ENCODE measurements at places on chromosomes 1 and 21.

DNA sequence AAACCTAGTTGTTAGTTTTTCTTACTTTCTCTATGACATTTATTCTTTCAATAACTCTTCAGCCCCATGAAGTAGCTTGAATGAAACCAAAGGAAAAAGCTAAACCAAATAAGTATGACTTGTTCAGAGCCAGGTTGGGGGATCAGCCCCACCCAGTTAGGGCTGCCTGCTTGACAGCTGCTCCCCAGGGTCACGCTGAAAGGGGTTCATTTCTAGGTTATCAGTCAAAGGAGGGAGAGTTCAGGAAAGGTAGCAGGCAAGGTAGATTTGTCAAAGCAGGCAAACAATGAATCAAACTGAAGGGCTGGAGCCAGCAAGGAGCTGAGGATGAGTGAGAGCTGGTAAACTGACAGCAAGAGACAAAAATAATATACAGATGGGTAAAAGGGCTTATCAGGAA lies 3.1 kb upstream of the S100A11 start:
- no peak for DNase-seq

DNA sequence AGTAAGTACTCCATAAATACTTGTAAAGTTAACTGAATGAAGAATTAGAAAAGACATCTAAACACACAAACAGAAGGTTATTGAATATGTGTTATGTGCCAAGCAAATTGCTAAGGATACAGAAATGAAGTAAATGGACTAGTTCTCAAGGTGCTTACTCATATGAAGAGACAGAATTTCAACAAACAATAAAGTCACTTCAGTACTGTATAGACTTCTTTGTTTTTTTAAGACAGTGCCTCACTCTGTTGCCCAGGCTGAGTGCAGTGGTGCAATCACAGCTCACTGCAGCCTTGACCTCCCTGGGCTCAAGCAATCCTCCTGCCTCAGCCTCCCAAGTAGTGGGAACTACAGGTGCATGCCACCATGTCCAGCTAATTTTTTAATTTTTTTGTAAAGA lies 57.3 kb downstream of the SERBP1 start:
- DNase-seq = no peak

DNA sequence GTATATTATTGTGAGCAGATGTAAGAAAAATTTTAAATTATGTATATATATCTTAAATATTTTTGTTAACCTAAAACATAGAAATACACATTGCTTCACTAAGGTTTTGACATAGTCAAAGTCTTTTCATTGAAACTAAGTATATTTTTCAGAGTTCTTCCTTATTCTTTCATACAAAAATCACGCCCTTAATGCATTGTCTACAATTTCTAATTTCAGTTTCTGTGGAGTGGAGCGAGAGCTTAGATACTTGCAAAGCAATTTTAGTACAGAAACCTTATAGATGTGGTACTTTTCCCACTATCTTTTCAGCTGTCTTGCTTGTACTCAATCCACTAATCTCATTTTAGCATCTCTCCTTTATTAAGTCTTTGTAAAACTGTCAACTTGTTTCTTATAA lies 63.2 kb downstream of the CD58 start:
- no peak for DNase-seq

- DNase-seq = no peak
These were observed 82.2 kb downstream of the RIPK4 start for GRCh38 chr21:41684381-41685245.

GRCh38 chr1:2468540-2468939 lies 7.5 kb upstream of the PLCH2 start:
- no peak for DNase-seq

DNA sequence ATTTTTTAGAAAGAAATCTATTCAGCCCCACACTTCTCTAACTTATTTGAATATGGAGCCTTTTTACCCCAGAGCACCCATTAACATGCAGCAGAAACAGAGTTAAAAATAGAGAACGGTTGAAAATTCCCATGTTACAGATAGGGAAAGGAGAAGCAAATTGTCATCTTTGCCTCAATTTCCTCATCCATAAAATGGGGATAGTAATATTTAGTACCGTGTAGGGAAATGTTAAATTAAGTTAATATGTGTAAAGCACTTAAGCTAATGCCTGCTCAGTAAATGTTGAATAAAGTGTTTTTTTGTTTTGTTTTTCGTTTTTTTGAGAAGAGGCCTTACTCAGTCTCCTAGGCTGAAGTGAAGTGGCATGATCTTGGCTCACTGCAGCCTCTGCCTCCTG lies 50.3 kb downstream of the NAV1 start:
- no peak for DNase-seq

GRCh38 chr1:115215703-115216521 lies 122.1 kb downstream of the NGF start:
- DNase-seq = no peak

DNA sequence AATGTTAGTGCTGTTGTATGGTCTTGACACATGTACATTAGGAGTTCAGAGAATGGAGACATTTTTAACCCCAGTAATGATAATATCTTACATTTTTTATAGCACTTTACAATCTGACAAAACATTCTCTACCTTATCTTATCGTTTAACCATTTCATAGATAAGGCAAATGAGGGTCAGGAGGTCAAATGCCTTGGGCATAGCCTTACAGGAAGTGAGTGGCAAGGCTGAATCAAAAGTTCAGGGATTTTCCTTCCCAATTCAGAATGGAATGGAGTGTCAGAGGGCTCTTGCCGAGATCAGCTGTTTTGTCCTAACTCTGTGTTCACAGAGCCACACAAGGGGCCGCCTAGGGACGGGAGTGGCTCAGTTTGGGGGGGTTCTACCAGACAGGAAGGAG lies 57.6 kb upstream of the AK4 start:
- no peak for DNase-seq

DNA sequence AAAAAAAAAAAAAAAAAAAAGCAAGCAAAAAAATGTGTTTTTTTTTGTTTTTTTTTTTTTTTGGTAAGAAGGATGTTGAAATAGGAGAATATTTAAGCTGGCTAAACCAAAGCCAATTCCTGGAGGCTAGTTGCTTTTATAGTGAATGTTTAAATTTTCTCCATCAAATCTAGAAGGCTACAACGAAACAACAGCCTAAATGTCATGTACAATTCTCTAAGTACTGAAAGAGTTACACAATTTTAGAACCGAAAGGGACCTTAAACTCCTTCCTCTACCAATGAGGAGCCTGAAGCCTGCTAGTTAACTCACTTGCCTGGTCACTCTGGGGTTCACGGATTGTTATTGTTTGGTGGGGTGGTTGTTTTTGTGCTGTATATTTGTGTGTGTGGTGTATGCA lies 3.5 kb downstream of the WLS start:
- no peak for DNase-seq

- no peak for DNase-seq
These were observed 45.7 kb downstream of the ABCD3 start for GRCh38 chr1:94463765-94464330.

DNA sequence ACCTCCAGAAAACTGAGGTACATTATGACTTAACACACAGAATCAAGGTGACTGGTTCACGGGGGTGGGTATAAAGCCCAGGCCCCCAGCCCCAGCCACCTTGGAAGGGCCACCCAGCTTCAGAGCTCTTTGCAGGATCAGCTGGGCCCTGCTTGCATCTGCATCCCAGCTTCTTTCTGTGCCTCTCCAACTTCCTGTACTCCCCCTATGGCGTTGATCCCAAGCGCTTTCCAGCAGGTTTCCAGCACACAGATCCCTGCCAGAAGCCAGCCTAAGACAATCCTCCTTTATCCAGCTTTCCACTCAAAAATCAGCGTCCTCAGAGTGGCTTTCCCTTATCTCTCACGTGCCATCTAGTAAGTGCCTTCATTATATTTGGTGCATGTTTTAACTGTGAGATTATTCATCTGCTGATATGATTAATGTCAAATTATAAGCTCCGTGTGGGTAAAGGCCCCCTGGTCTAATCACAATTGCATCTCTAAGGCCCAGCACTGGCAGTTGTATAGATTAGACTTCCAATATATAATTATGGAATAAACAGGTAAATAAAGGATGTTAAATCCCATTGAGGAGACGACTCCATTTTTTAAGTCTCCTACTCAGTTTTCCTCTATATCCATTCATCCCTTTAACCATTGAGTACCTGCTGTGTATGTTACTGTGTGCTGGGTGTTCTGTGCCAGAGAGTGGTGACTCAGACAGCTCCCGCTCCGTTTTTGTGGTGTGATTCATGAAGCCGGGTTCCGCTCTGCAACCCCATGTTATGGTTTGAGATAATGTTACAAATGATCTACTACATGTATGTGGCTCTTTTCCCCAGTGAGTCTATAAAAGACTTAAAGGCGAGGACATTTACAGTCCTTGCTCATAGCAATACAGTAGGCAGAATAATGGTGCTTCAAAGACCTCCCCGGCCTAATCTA lies 387.6 kb downstream of the PCP4 start:
- DNase-seq = no peak

- DNase-seq = no peak
These were observed 10.4 kb upstream of the WNT3A start for GRCh38 chr1:227996187-227996950.

DNA sequence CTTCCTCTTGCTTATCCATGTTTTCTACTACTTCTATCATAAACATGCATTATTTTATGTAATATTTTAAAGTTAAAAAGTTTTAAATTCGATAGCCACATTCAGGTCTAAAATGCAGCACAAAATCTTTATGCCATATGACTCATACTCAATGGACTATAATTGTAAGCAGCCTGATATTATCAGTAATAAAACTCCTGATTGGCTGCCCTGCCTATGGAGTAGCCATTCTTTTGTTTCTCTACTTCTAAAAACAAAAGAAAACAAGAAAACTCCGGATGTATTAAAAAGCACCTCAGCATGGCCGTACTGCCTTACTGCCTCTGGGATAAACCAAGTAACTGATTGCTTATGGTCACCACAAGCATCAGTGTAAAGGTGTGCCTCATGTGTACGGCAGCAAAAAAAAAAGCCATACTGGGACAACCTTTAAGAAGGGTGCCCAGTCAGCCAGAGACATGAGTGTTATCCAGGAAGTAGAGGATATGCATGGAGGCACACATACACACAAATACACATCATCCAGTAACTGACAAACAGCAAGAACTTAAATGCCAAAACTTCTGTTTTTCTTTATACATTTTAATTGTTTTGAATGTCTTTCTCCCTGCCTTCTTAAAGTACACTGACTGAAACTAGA lies 9.2 kb downstream of the SLC35D1 start:
- no peak for DNase-seq

DNA sequence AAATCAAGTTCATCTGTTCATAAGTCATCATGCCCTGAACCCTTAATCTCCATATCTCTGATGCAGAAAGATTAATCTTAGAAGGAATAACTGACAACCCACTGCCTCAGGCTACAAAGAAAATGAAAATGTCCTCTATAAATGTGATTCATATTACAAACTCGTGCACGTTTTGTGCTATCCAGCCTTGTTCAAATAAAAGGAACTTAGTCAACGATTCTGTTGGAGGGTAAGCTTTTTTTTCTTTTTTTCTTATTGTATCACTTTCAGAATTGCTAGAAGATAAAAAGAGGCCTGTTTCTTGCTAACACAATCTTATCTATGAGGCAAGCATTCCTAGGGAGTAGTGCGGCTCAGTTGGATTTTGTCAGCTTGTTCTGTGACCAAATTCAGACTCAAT lies 228.4 kb downstream of the TM2D1 start:
- DNase-seq = no peak

DNA sequence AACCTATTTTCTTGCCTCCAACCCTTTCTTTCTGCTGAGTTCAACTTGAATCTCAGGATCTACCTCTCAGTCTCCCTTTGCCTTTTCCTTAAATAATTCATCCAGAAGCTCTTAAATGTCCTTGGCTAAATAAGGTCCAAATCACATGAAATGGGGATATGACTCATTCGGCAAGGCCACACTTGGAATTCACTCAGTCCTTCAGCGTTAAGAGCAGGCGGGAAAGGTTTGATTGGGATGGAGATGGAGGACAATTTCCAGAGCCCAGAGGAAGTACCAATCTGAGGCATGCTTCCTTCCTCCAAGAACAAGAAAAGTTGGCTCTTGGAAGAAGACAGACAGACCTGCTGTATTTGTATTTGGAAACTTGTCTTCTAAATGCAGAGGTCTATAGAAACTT lies 128.5 kb downstream of the PROX1 start:
- DNase-seq = no peak

- no peak for DNase-seq
These were observed 117.4 kb downstream of the IER5 start for GRCh38 chr1:181205901-181206300.

DNA sequence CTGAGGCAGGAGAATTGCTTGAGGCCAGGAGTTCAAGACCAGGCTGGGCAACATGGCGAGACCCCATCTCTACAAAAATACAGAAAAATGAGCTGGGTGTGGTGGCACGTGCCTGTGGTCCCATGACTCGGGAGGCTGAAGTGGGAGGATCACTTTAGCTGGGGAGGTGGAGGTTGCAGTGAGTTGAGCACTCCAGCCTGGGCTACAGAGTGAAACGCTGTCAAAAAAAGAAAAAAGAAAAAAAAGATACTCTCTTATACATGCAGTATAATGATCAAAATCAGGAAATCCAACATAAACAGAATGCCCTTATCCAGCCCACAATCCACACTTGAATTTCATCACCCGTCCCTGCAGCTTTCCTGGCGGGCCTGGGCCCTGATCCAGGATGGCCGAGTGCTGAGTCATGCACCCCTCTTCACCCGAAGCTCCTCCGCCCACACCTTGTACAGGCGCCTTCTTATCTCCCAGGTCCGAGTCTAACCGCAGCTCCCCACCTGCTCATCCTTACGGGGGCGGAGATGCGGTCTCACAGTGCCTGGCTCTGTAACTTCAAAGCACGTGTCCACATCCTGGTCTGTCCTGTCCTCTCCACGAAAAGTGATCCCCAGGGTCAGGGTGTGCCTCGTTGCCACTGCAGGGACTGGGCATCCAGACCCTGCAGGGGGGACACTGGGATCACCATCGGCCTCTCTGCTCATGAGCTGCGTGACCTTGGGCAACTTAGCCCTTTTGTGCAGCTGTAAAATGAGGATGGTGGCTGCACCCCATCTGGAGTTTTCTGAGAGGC lies 120.2 kb upstream of the SLC45A1 start:
- no peak for DNase-seq

DNA sequence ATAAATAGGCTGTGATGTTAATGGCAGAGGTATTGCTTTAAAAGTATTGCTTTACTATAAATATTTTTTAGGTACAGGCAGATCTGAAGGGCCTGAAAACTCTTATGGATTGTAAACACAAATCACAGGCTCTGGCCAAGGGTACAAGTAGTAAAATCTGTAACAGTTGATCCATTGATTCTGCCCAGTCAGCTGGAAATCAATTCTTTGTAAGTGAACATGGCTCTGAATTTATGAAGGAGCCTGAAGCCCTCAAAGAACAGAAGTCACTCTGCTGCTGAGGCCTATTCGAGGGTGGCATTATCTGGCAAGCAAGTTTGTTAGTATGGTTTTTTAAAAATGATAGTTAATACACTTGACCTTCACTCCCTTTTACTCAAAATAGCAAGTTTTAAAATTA lies 834.0 kb upstream of the TMPRSS15 start:
- DNase-seq = no peak

Measured in GM12892 (cell line).